ENCODE measurements at places on chromosomes 7 and 10.

GRCh38 chr7:32221056-32221455, 150.8 kb upstream of the PDE1C start:
- DNase-seq = no peak

- no peak for DNase-seq
These were observed 256.2 kb upstream of the NFE2L3 start for GRCh38 chr7:25895792-25896171.

GRCh38 chr10:87921931-87922688, 58.7 kb downstream of the PTEN start:
- DNase-seq = peak; percentile 18

DNA sequence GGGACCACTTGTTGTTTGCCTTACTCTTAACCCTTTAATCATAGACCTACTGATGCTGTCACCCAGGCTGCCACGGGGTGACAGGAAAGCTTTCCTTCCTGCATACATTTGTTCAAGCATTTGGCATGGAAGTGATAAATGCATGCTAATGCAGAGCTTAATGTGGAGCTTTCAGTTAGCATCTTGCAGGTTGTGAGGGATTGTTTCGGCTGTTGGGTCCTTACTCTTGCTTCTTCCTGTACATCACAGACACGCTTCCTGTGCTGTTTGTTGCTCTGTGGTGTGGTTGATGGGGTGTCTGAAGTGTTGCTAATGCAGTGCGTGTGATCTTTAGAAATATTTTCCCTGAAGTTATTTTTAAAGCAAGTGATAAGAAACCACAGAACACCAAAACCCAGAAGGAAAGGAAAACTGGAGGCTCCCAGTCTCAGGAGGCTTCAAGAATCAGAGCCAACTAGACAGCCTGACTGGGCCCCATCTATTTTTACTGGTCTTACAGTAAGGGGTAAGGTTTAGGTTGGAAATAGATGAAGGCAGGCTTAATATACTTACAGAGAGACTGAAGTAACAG, 143.1 kb downstream of the CHN2 start:
- DNase-seq = peak; percentile 56

- DNase-seq = no peak
These were observed 27.6 kb downstream of the MKRN1 start for GRCh38 chr7:140451716-140452115.

DNA sequence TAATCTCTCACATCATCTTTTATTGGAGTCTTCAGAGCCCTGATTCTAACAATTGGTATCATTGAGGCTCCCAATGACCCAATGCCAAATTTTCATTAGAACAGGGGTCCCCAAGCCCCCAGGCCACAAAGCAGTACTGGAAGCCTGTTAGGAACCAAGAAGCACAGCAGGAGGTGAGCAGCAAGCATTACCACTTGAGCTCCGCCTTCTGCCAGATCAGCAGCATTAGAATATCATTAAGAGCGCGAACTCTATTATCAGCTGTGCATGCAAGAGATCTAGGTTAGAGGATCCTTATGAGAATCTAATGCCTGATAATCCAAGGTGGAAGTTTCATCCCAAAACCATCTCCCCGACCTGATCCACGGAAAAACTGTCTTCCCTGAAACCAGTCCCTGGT, 23.1 kb downstream of the KIF5B start:
- DNase-seq = no peak

GRCh38 chr10:60309371-60309770, 80.3 kb downstream of the ANK3 start:
- no peak for DNase-seq

GRCh38 chr7:33674804-33675411, 230.4 kb upstream of the BMPER start:
- no peak for DNase-seq

- no peak for DNase-seq
These were observed 17.7 kb downstream of the CACNB2 start for GRCh38 chr10:18157881-18158280.

DNA sequence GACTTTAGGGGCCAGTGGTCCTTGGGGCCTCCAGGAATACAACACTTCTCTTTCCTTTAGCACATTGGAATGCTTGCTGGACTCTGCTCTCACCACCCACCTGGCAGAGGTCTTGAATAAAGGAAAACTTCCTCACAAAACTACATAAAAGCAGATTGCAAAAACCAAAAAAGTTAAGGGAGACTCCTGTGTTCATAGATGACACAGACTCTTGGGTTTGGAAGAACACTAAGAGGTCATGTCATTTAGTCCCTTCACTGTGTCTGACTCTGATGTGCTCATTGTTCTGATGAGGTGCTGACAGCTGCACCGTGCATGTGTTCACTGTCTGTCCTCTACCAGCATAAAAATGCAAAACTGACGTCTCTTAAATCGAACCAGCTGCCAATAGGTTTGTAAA, 11.4 kb downstream of the BLNK start:
- no peak for DNase-seq

DNA sequence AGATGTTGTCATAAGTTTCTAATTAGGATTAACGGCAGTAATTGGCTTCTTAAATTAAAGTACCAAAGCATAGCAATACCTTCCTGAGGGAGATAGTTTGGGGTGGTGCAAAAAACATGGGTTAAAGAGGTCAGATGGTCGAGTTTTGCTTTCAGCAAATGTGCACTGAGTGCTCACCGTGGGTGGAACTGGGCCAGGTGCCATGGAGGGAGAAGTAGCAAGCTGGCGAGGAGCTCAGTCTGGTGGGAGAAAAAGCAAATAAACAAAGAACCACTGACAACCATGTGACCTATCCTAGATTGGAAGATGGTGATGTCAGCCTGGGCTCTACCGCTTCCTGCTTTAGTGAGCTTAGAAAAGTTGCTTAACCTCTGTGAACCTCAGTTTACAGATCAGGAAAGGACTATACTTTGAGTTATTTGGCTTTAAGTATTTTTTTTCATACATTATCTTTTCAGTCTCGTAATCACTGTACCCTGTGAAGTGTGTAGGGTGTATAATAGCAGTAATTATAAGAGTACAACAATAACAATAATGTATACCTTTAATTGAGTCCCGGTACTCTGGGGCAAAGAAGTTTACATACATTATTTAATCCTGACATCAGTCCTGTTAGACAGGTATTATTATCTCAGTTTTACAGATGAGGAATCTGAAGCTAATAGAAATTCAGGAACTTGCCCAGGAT, 69.0 kb upstream of the PDCD4 start:
- peak; percentile 85 for DNase-seq

GRCh38 chr10:78658645-78659597, 409.8 kb upstream of the ZMIZ1 start:
- no peak for DNase-seq

- no peak for DNase-seq
These were observed 28.1 kb downstream of the INPP5A start for GRCh38 chr10:132565516-132566209.

DNA sequence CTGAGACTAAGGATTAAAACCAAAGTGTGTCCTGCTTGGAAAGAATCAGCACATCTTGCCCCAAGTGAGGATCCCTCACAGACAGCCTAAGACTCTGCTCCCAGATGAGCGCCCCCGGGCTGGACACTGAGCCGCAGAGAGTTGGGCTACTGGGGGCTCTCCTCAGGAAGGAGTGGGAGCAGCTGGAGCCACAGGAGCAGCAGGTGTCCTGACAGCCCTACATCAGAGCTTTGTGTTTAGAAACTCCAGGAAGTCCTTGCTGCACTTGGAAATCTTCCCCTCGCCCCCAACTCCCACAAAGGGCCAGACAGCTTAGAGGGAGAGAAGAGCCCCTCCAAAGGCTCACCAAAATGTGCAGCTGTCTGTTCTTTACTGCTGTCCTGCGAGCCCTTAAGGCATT, 172.2 kb downstream of the HERPUD2 start:
- no peak for DNase-seq

- DNase-seq = no peak
These were observed 46.7 kb upstream of the ZMIZ1 start for GRCh38 chr10:79021948-79022499.

GRCh38 chr10:17506856-17507471, 52.6 kb upstream of the ST8SIA6 start:
- DNase-seq = peak; percentile 13

DNA sequence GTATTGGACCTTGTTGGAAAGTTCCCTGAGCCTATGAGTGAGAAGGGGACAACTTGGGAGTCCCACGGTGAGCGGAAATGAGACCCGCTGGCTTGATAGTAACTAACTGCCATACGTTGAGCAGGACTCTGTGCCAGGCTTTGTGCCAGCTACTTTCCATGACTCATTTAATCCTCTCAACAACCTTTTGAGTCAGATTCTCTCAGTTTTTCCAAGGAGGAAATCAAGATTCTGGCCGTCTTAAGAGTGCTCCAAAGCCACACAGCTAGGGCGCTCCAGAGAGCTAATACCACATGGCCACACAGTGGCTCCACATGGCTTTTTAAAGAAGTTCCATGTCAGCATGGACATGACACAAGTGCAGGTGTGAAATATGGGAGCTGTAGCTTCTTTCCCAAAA, 55.7 kb downstream of the NOD1 start:
- DNase-seq = no peak

DNA sequence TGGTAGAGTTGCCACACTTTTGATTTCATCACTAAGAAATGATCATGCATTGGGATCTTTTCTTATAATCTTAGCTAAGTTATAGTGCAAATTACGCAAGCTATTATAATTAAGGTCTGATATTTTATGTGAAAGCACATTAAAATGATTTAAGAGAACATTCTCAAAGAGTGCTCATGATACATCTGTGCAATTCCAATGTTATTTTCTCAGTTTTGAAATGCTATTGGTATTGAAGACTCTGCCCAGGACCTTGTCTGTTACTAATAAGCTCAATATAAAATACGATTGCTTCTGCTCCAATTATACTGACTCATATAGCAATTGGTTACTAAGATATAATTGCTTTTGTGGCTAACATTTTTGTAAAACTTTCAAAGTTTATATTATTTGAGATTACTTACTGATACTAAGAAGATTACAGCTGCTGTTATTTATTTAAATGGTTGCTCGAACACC, 180.9 kb downstream of the ADAM12 start:
- no peak for DNase-seq

GRCh38 chr7:26500749-26501352, 209.2 kb downstream of the SNX10 start:
- peak; percentile 24 for DNase-seq

DNA sequence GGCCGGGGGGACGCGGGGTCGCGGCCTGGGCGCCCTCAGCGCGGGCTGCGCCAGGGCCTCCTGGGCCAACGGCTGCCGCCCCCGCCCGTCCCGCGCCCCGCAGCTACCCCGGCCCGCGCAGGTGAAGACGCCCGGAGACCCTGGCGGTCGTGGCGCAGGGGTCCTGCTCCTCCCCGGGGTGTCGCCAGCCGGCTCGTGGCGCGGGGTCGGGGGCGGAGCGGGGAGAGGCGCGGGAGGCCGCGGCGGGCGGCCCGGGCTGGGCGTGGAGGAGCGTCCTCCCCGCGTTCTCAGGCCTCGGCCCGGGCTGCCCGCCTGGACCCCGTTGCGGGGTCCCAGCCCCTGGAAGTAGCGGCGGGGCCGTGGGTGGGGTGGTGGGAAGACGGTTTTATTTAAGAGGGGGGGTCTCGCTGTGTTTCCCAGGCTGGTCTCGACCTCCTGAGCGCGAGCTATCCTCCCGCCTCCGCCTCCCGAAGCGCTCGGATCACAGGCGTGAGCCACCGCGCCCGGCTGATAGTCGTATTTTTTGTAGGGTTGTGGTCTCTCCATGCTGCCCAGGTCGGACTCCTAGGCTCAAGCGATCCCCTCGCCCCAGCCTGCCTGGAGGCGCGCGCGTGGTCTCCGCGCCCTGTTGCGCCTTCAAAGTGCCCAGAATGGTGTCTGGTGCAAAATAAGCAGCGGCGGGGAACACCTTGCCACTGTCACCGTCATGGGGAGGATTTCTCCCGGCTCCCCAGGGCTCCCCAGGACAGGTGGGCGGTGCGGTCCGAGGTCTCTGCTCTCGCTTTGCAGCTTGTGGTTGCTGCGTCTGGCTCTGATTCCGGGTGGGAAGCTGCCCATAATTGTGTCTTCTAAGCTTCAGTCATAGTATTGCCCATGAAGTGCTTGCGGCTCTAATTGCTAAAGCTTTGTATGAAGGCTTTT, 15.3 kb upstream of the SUN1 start:
- peak; percentile 54 for DNase-seq

Measured in mesenchymal stem cell (in vitro differentiated cells and primary cell).